ENCODE measurements at places on chromosomes 2 and 18.

- DNase-seq, result no peak
These were observed 54.9 kb downstream of the EDAR start for GRCh38 chr2:108934151-108934550.

DNA sequence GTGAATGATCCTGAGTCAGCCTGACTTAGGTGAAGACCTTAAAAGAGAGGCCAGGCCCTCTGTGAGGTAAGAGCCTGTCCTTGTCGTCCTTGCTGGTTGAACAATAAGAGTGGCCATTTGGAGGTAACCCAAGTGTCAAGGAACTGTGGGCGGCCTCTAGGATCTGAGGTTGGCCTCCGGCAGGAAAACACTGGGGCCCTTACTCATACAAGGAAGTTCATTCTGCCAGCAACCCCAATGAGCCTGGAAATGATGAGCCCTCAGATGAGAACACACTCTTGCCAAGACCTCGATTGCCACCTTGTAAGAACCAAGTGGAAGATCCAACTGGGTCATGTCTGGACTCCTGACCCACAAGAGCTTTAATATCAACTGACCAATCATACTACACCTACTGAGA lies 95.5 kb upstream of the LRATD1 start:
- no peak for DNase-seq

DNA sequence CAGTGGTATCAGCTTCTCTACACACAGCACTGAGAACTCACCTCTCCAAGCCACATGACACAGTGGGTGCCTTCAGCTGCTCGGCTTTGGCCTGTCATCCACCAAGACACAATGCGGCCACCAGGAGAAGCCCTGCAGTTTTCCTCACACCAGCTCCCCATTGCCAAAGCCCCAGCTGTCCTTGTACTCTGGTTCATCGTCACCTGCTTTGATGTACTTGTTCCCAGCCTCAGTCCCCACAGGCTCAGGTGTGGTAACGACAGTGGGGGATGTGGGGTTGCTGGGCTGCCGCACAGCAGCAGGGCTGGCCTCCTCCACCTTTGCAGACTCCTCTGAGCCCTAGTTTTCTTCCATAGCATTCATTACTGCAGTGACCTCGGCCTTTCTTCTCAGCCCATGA lies 387.3 kb downstream of the MEIS1 start:
- DNase-seq, result no peak

GRCh38 chr2:41736586-41736985 lies 311.2 kb upstream of the PKDCC start:
- DNase-seq, result no peak

DNA sequence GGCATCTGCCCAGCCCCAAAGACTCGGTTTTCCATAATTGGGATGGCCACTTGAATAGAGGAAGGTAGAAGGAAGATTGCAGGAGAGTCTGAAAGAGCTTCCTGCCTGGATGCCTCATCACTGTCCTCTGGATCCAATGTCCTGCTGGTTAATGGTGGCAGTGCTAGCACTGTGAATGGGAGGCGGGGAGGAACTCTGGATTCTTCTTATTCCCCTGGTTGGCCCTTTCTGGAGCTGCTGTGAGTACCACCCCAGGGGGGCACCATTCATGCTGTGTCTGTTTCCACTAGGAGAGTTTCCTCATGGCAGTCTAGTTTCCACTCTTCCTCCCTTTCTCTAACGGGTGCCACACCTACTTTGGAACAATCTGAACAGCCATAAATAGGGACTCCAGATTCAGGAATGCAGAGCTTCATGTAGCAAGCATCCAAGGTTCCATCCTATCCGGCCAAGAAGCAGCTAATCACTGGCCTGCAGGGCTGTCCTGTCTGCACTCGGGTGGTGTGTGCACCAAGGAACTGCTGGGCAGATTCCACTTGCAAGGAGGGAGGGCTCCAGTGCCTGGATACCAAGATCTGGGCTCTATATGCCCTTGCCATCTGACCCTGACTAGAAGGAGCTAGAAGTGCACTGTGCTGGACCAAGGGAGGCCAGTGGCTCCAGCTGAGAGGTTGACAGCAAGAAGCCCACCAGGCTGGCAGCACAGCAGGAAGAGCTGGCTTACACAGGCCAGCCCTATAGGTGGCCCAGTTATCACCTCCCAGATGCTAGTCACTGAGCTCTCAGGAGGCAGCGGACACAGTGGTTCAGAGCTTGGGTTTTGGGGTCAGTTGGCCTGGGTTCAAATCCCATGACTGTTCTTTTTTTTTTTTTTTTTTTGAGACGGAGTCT lies 4.6 kb upstream of the ATOH8 start:
- DNase-seq, result no peak

- no peak for DNase-seq
These were observed 328.8 kb downstream of the OSR1 start for GRCh38 chr2:19029655-19030054.

GRCh38 chr2:241561832-241562231 lies 3.3 kb downstream of the BOK start:
- DNase-seq, result no peak

All from NCI-H526 (cell line).